ENCODE measurements at places on chromosomes 2 and 18.

GRCh38 chr2:58271826-58272225 lies 30.7 kb upstream of the FANCL start:
- no peak for DNase-seq

- peak; percentile 26 for DNase-seq
Measured at GRCh38 chr2:27249891-27250651, 12.8 kb downstream of the SLC30A3 start.

GRCh38 chr2:190250421-190250820 lies 69.2 kb downstream of the HIBCH start:
- DNase-seq = no peak

DNA sequence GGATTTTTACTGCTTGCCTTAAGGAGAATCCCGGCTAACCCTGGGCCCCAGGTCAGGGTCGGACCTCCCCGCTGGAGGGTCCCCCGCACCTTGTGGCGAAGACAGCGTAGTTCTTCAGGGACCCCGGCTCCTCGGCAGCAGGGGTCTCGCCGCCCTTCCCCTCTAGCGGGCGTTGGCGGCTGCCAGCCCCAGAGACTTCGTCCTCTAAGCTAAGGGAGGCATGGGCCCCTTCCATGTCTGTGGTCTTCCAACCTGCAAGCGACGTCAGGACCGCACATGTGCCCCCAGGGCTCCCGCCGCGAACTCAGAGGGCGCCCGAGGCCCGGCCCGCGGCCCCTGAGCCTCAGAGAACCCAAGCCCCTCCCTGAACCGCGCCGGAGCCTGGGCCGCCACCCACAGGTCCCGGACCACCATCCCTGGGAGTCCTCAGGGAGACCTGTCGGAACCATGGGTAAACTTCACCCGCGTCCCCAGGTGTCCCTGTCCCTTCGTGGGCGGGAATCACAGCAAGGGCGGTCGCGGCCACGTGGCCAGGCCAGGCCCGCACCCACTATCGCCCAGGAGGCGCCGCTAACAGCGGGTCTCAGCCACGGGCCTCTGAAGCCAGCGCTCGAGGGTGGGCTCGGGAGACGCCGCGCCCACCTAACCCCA lies 562 bp downstream of the ANKMY1 start:
- DNase-seq = no peak

- no peak for DNase-seq
Measured at GRCh38 chr2:101157272-101157671, 6.1 kb upstream of the TBC1D8 start.

DNA sequence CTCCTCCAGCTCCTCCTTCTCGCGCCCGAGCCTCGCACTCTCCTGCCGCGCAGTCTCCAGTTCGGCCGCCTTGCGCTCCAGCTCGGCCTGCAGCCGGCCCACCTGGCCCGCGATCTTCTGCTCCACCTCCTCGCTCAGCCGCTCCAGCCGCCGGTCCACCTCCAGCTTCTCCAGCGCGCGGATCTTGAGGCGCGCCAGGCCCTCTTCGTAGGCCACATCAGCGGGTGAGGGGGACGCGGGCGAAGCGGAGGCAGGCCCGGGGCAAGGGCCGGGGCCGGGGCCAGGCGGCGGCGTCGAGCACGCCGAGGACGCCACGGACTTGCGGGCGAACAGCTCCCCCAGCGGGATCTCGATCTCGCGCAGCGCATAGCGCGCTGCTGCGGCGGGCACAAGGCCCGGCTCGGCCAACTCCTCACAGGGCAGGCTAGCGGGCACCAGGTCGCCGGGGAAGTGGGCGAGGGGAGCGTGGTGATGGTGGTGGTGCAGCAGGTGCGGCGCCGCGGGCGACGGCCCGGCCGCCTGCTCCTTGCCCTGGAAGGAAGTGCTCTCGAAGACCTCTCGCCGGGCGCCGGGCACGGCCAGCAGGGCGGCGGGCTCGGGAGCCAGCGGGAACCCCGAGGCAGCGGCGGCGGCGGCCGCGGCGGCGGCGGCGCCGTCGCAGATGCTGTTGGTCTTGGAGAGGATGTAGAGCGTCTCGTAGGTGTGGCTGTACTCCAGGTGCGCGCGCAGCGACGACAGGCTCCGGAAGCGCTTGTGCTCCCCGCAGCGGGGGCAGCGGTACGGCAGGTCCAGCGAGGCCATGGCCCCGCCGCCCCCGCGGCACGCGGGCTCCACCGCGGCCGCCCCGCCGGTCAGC lies 15.2 kb downstream of the FBXO41 start:
- DNase-seq = peak; percentile 69

GRCh38 chr18:53025247-53025646 lies 685.2 kb downstream of the DCC start:
- DNase-seq = no peak

- no peak for DNase-seq
Measured at GRCh38 chr2:11652553-11652952, 17.4 kb downstream of the NTSR2 start.

GRCh38 chr2:27847333-27847732 lies 42.9 kb downstream of the RBKS start:
- no peak for DNase-seq

DNA sequence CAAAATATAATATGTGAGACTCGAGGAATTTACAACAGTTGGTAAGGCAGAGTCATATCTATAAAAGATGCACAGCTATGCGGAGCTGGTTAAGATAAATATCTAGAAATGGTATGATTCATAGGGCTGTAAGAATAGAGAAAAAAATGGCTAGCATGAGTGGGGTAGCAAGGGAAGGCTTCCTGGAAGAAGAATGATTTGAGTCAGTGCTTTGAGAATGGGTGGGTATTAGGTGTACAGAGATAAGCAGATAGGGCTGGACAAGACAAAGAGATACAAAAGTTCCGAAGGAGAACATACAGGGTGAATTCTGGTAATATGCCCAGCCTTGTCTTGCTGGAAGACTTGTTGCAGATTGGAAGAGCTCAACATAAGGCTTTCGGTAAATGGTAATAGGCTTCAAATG lies 291.5 kb upstream of the CCDC68 start:
- no peak for DNase-seq

DNA sequence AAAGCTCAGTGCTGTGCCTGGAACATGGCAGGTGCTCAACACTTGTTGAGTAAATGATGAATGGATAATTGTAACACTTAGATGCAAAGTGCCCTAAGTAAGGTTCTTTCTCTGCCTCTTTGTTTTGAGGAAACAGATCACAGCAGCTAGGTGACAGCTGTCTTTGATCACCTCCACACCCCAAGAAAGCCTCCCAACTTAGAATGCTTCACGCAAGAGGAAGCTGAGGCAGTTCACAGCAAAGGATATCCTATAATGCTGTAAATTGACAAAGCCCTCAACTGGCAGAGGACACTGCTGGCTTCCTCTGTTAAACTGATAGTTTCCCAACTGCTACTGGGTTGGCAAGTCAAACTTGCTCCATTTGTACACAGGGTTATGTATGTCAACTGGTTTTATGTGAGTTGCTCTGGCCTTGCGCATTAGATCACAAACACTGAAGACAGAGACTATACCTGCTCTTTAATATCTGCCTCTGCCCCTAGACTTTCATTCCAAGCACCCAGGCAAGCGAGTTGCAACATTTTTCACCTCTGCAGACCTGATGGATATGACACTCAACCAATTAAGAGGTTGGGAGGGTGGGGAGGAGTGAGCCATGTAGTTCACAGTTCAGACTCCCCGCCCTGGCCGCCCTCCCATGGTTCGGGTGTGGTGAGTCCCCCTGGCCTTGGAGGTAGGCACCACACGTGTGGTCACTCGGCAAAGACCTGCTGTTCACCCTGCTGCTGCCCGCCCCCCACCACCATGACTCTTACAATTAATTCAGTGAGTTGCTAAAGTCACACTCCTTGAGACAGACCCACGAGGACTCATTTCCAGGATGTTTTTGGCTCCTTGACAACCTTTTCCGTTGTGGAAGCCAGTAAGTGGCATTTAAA lies 4.8 kb upstream of the MALL start:
- DNase-seq = no peak

- no peak for DNase-seq
Measured at GRCh38 chr18:41809652-41810051, 145.4 kb upstream of the PIK3C3 start.

GRCh38 chr2:100240386-100240785 lies 81.9 kb downstream of the LONRF2 start:
- no peak for DNase-seq

DNA sequence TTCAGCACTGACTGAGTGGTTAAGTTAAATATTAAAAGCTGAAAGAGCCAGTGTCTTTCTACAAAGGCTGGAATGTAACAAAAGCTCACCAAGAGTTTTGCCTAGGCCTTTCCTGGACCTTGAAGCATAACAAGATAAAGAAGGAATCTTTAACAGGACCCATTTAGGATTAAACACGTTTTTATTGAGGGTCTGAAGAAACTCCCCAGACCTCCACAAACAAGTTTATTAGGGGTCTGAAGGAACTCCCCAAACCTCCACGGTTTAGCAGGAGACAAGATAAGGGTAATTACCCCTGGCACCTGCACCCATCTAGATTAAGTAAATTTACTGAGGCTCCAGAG lies 104.0 kb downstream of the ACAA2 start:
- DNase-seq = no peak

DNA sequence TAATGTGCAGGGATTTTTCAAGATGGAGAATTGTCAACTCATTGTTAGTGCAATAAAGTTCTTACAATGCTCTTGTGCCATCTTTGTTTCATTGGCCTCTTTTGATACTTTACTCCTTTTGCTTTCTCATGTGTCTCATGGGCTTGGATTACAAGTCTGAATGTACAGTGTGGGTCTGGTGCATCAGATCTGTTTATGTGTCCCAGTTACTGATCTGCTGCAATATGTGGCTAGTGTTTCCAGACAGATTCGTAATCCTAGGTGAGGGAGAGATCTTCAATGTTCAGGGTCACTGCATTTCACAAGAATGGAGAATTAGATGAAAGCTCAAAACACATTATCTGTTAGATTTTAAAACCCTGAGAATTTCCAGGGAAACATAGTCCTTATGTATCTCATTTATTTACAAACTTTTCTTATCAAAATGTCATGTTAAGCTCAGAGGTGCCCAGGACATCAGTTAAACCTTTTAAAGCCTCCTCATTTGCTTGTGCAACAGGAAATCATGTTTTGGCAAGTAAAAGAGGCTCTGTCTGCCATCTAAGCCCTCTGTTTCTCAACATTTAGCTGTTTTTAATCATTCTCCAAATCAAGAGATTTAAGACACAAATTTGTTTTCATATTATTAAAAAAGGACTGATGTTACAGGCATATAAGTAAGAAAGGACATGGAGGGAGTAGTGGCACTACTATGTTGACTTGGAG lies 108.1 kb downstream of the NUP35 start:
- no peak for DNase-seq

GRCh38 chr18:67845035-67845434 lies 328.5 kb upstream of the DSEL start:
- DNase-seq = no peak

- no peak for DNase-seq
Measured at GRCh38 chr2:158499383-158499782, 42.6 kb downstream of the PKP4 start.

- DNase-seq = no peak
Measured at GRCh38 chr2:210038078-210038477, 35.6 kb downstream of the RPE start.

GRCh38 chr2:7030810-7031209 lies 113.6 kb downstream of the RNF144A start:
- no peak for DNase-seq

DNA sequence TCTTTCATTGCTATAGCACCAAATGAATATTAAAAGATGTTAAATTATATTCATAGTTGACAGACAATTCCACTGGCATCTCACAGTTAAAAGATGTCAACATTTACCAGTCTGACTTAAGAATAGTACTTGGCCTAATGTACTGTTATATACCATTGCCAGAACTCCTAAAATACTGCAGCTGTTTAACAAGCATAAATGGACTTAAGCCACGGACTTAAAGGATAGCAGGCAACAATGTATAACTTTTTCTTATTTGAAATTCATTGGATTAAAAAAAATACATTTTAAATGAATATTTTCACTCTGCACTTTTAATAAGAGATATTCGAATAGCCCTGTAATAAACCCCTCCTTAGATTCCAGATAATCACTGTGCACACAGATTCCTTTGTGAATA lies 3.8 kb downstream of the TCF4 start:
- no peak for DNase-seq

All from CD8-positive, alpha-beta memory T cell (primary cell).